ENCODE measurements at places on chromosomes 12 and 14. TPM values are rescaled to one million over a fixed set of nuclear protein-coding genes. Genes with fewer than 3 reads are reported as not detected.

DNA sequence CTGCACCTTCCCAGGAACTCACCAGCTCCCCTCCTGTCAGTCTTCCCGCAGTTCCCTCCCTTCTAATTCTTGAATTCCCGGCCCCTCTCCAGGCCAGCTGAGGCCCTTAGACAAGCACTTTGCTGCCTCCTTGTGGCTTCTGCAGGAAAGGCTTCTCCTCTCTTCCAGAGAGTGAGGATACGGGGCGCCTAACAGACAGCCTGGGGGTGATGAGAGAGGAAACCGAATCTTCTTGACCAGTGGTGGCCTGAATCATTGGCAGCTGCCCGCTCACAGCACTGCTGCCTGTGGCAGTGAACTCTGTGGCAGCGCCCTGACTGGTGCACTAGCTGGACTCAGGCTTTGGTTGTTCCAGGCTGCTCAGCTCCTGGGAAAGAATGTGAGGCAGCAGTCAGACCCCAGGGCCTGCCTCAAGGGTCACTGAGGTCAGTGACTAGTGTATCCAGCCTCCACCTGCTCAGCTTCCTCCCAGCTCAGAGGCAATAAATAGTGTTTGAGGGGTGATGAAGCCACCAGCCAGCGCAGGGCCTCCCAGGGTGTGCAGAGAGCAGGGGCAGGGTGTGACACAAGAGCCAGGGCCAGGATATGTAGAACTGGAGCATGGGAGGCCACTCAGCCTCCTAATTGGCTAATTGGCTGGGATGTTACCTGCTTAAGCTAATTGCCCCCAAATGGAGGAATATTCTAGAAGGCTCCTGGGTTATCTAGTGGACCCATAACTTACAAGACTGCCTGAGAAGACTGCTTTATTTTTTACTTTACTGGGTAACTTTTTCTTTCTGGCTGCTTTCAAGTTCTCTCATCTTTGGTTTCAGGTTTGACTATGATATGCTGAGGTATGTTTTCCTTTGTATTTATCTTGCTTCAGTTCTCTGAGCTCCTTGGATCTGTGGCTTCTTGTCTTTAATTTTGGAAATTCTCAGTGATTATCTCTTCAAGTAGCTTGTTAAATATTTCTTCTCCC, 12.9 kb upstream of the MCRS1 start:
- no peak overlapping the region for H3K27ac ChIP-seq
- no peak overlapping the region for H3K4me3 ChIP-seq
- DNase-seq: peak; percentile 86
- H3K4me1 ChIP-seq: peaks cover 27% of the 10 kb centered on the region
- H3K27me3 ChIP-seq: no peaks in the 10 kb centered on the region

GRCh38 chr14:35989736-35990135, 163.6 kb downstream of the BRMS1L start:
- peaks cover 16% of the 10 kb centered on the region for H3K4me1 ChIP-seq
- no peak overlapping the region for H3K4me3 ChIP-seq
- H3K27ac ChIP-seq: no peak overlapping the region
- peaks cover 3% of the 10 kb centered on the region for H3K27me3 ChIP-seq

DNA sequence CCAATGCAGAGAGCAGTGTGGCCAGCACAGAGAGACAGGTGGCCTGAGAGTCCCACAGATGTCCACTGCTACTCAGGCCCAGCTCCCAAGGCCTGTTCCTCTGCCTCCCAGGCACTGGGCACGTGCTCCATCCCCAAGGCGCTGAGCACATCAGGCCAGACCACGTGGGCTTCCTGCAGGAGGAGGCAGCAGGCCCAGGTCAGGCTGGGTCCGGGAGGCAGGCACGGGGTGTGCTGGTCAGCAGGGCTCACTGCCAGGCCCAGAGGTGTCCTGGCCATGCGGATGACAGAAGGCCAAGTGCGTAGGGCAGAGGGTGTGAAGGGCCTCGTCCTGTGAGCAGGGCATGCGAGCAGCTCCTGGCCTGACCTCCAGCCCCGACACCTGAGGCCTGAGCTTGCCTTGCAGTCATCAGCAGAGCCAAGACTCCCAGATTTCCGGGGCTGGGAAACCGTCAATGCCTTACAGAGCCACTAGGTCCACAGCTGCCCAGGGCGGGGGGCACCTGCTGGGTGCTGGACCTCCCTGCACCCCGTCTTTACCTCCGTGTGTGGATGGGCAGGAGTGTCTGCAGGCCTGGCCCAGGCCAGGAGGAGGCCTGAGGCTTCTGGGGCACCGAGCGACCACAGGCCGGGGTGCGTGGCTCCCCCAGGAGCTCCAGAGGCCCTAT, 14.9 kb downstream of the TRMT61A start:
- no peaks in the 10 kb centered on the region for H3K27me3 ChIP-seq
- no peaks in the 10 kb centered on the region for H3K36me3 ChIP-seq
- H3K4me3 ChIP-seq: no peak overlapping the region
- DNase-seq: no peak
- H3K27ac ChIP-seq: no peak overlapping the region
- H3K4me1 ChIP-seq: peaks cover 19% of the 10 kb centered on the region

DNA sequence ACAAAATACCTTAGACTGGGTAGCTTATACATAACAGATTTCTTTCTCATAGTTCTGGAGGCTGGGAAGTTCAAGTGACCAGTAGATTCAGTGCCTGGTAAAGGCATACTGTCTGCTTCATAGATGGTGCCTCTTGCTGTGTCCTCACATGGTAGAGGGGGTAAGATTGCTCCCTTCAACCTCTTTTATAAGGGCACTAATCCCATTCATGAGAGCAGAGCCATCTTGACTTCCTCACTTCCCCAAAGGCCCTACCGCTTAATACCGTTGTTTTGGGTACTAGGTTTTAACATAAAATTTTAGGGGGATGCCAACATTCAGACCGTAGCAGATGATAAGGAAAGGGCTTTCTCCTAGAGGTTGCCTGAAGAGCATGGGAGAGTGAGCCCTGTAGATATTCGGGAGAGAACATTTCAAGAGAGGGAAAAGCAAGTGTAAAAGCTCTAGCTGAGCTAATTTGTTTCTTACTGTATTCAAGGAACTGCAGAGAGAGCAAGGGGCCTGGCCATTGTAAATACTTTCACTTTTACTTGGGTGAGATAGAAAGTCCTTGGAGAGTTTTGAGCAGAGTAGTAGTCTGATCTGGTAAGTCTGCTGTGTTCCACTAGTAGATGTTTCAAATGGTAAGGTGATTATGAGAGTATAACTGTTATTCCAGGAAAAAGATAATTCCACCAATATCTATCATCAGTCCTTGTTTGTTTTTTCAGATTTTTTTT, 27.3 kb downstream of the FRS2 start:
- H3K4me1 ChIP-seq: peaks cover 9% of the 10 kb centered on the region
- no peak for DNase-seq
- no peaks in the 10 kb centered on the region for H3K36me3 ChIP-seq
- H3K4me3 ChIP-seq: no peak overlapping the region
- H3K27ac ChIP-seq: no peak overlapping the region
- H3K27me3 ChIP-seq: no peaks in the 10 kb centered on the region

- H3K27ac ChIP-seq: no peak overlapping the region
- DNase-seq: no peak
- H3K4me3 ChIP-seq: no peak overlapping the region
- H3K36me3 ChIP-seq: peaks cover 3% of the 10 kb centered on the region
- H3K27me3 ChIP-seq: no peaks in the 10 kb centered on the region
Measured at GRCh38 chr12:51683763-51684357, 92.8 kb downstream of the SCN8A start.

DNA sequence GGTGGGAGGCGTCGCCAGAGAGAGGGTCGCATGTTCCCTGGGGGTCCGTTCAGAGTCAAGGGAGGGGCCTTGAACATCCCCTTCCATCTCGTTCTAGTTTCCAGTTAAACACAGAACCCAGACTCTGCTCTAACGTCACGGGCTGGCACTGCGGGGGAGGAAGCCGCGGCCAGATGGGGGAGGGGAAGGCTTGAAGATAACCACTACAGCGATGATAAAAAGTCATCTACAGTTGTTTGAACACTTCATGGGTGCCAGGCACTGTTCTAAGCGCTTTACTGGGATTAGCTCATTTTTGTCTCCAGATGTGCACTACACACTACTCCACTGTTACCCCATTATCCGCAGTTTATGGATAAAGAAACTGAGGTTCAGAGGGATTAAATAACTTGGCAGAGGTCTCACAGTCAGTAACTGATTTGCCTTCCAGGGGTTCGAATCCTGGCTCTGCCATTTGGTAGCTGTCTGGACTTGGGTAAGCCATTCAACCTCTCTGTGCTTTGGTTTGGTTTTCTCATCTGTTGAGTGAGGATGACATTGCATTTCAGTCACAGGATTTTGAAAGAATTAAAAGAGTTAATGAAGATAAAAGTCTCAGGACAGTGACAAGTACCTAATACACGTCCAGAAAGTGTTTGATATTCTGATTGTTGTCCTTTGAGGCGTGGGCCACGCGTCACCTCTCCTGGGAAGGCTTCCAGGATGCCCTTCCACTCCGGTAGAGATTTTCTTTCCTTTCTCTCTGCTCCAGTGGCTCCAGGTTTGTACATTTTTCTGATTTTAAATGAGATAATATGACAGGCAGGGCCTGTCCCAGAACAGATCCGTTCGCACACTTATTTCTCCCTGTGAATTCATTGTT, 798 bp upstream of the RASAL1 start:
- H3K27me3 ChIP-seq: peaks cover 74% of the 10 kb centered on the region
- no peaks in the 10 kb centered on the region for H3K4me1 ChIP-seq
- no peaks in the 10 kb centered on the region for H3K36me3 ChIP-seq
- H3K27ac ChIP-seq: no peak overlapping the region

DNA sequence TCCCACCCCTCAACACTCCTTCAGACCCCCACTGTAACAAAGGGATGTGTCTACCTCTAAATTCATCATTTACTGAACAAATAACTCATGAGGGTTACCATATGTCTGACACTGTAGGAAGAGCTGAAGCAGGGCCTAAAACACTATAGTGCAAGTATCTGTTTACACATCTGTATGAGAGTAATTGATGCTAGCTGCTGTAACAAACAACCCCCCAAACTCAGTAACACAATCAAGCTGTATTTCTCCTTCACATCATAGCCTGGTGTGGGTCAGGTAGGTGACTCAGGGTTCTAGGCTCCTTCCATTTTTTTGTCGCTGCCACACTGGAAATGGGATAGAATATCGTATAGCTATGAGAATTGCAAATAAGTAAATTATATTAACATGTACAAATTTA, 65.0 kb downstream of the KICS2 start:
- no peaks in the 10 kb centered on the region for H3K36me3 ChIP-seq
- no peak for DNase-seq
- H3K27me3 ChIP-seq: peaks cover 2% of the 10 kb centered on the region
- no peak overlapping the region for H3K4me3 ChIP-seq
- H3K4me1 ChIP-seq: no peaks in the 10 kb centered on the region

GRCh38 chr12:52643233-52644077, 8.6 kb downstream of the KRT2 start:
- H3K27ac ChIP-seq: no peak overlapping the region
- no peaks in the 10 kb centered on the region for H3K4me1 ChIP-seq
- H3K27me3 ChIP-seq: peaks cover 53% of the 10 kb centered on the region
- H3K36me3 ChIP-seq: no peaks in the 10 kb centered on the region
- DNase-seq: no peak

DNA sequence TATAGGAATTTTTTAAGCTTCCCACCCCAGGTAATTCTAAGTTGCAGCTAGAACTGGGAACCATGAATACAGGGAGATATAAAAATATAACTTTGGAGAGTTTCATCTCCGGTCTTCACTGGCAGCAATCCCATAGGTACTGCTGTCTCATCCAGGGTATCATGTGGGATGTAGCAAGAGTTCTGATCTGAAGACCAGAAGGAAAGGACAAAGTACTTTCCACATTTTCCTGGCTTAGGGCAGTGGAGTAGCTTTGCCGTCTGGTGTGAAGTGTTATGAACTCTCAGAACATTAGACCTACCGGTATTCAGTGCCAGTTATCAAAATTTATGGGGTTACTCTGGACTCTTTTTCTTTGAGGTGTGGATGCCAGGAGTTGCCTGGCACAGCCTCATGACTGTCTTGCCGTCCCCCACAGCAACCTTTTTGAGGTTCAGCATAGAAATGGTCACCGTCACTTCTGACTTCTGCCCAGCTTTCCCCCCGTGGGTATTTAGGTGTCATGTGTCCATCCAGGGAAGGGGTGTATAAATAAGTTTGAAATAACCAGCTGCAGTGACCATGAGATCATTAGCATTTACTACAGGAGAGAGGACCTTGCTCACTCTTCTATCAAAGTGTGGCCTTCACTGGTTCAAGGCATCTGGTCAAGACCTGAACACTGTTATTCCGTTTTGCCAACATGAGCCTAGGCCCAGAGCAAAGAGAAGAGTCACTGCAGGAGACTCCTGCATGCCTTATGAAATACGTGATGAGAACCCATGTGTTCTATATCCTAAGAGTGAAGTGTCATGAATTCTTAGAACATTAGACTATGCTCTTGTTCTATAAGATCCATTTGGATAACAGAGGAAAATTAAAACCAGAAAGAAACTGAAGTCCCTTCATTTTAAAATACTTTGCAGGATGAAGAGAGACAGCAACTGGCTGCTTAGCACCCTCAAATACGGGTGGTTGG, 22.2 kb downstream of the TMEM233 start:
- DNase-seq: no peak
- no peak overlapping the region for H3K4me3 ChIP-seq
- H3K4me1 ChIP-seq: no peaks in the 10 kb centered on the region

DNA sequence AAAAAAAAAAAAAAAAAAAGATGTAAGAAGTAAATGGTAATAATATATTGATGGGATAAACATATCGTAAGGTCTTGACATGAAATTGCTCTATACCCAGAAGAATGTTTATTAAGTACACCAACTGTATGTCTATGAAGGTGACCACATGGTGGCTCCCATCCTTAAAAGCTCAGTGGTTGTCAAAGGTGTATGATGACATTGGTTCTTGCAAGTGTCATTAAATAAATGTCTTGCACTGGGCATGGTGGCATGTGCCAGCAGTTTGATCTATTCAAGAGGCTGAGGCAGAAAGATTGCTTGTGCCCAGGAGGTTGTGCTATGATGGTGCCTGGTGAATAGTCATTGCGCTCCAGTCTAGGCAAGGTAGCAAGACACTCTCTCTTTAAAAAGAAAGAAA, 10.4 kb downstream of the CCT2 start:
- no peak for DNase-seq
- peaks cover 23% of the 10 kb centered on the region for H3K36me3 ChIP-seq
- H3K27ac ChIP-seq: no peak overlapping the region
- no peak overlapping the region for H3K4me3 ChIP-seq

DNA sequence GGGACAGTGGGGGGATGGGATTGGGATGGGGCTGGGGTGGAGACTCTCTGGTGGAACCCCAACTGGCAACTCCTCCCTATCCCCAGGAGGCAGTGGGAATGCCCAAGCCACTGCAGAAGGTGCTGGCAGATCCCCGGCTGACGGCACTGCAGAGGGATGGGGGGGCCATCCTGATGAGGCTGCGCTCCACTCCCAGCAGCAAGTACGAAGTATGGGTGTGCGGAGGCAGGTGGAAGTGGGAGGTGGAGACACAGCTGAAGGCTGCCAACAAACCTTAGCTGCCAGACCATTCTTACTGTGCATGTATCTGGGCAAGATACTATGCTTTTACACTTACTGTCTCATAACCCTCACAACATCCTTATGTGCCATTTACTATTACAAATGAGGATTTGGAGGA, 8.2 kb downstream of the ARHGEF40 start:
- H3K27ac ChIP-seq: no peak overlapping the region
- H3K36me3 ChIP-seq: peaks cover 26% of the 10 kb centered on the region
- DNase-seq: no peak
- no peak overlapping the region for H3K4me3 ChIP-seq
- peaks cover 3% of the 10 kb centered on the region for H3K27me3 ChIP-seq

GRCh38 chr12:116389990-116390389, 112.5 kb upstream of the MED13L start:
- DNase-seq: no peak
- H3K27me3 ChIP-seq: no peaks in the 10 kb centered on the region
- H3K36me3 ChIP-seq: no peaks in the 10 kb centered on the region
- H3K4me1 ChIP-seq: peaks cover 16% of the 10 kb centered on the region
- no peak overlapping the region for H3K27ac ChIP-seq

LRCOL1 gene
- total RNA-seq: 0.93 TPM

MGAT2 gene
- total RNA-seq: 32.3 TPM

ISM2 gene
- 0.16 TPM for total RNA-seq

ZFHX2 gene
- total RNA-seq: 11.0 TPM

Data from neural crest cell (in vitro differentiated cells).